Suprapubic skin (tissue), 4 donors: ENCODE measurements at places on chromosomes 1 and 21. TPM values are rescaled to one million over a fixed set of nuclear protein-coding genes. Genes with fewer than 3 reads are reported as not detected.

C4BPA gene
- not detected for total RNA-seq

- no peak for DNase-seq
Measured at GRCh38 chr1:17045634-17046333, 8.0 kb downstream of the SDHB start.

DNA sequence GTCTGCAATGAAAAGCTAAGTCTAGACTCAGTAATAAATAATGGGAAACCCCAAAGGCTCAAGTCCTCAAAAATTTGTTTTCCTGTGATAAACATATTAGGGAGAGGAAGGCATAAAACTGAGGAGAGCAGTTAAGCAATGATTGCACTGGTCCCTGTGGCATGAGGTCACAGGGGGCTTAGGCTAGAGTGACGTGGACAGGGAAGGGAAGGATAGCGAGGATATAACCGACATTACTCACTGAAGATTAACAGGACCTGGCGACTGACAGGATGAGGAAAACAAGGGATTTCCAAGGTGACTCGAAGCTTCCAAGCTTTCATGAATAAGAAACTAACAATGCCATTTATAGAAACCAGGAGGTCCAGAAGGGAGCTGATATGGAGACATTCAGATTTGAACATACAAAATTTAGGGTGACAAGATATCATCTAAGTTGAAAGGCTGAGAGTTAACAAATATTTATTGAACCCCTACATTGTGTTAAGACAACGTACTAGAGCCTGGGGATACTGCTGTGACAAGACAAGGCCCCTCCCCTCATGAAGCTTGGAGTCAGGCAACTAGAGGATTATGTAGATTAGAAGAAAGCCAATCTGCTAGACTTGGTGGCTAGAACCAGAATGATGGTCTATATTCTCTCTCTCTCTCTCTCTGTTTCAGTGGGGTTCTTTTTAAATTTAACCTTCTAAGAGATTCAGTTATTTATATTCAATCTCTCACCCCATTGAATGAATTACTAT lies 33.2 kb upstream of the PKN2 start:
- no peak for DNase-seq

GRCh38 chr1:233707153-233707879 lies 93.4 kb downstream of the KCNK1 start:
- DNase-seq: no peak

FBXO2 gene
- 15.0 TPM for total RNA-seq

PARS2 gene
- total RNA-seq: 6.7 TPM

SNIP1 gene
- 14.6 TPM for total RNA-seq

DNA sequence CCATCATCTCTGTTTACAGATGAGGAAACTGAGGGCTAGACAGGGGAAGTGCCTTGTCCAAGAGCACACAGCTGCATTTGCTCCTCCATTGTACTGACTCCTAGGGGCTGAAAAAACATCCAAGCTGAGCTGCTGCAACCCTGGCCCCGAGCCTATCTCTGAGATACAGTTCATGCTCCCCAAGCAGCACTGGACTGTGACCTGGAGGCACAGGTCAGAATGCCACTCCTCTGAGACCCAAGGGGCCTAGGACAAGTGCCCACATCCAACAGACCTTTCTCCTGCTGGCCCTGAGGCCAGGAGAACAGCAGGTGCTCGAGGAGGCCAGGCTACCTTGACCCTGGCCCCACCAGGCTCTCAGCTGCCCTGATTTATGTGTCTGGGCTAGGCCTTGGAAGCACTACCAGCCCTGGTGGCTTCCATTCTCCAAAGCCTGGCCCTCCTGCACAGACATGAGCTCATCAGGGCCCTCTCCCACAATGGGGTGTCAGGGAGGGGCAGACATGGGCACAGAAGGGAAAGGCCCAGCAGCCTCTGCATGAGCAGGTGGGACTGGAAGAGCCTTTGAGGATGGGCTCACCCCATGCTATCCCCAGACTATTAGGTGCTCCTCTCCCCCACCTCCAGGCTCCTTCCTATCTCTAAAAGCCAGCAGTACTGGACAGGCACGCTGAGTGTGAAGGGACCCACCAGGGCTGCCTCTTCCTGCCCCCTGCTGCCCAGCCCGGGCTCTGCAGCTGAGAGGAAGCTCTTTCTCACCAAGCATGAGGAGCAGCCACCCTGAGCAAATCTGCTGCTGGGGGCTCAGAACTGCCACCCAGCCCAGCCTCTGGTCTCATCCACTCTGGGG lies 18.8 kb downstream of the ADGRB2 start:
- no peak for DNase-seq

MMP23B gene
- total RNA-seq: 3.1 TPM

- DNase-seq: no peak
Measured at GRCh38 chr1:96842215-96842614, 120.6 kb downstream of the PTBP2 start.

- DNase-seq: no peak
Measured at GRCh38 chr1:56491441-56491840, 87.9 kb downstream of the PLPP3 start.

GRCh38 chr1:84573481-84573966 lies 716 bp downstream of the CTBS start:
- DNase-seq: no peak

- DNase-seq: no peak
Measured at GRCh38 chr1:207999274-207999915, 88.5 kb upstream of the CD34 start.

OR2M4 gene
- not detected for total RNA-seq

OR2AK2 gene
- total RNA-seq: not detected

CD164L2 gene
- total RNA-seq: 5.9 TPM

DNA sequence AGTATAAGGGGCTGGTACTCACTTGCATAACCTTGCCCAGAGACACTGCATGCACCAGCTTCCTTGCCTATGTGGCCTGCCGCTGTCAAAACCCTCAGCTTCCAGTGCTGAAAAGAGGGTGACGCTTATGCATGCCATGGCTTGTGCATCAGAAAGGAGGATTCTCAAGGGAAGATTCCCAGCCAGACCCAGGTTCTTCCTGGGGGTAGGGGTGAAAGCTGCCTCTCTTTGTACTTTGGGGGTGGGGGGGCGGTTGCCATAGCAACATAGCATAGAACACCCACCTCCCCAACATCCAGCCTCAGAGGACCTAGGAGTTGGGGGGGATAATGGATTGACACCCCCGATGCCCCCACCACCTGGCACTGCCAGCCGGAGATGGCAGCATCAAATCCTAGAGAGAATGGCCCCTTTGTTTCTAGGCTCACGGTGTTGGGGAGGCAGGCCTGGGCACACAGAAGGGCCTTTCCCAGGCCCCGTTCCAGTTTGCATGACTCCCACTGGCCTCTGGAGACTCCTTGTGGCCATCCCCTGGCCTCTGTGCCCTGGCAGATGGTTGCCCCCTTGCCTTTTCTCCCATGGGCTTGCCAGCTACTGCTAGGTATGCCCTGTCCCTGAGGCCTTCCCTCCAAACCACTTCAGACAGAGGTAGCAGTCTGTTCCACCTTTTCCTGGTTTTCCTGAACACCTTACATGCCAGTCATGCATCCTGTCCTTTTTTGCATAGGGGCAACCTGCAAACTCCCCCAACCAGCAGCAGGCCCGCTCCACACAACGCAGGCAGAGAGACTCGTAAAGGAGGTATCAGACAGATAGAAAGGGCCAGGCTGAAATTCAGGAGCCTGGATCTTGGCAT lies 44.6 kb downstream of the RHBG start:
- no peak for DNase-seq

TTC34 gene
- total RNA-seq: 0.56 TPM

SPTA1 gene
- not detected for total RNA-seq

GRCh38 chr1:119720866-119721440 lies 9.2 kb downstream of the PHGDH start:
- no peak for DNase-seq

SPRR3 gene
- not detected for total RNA-seq

GUCA2B gene
- total RNA-seq: not detected

DNA sequence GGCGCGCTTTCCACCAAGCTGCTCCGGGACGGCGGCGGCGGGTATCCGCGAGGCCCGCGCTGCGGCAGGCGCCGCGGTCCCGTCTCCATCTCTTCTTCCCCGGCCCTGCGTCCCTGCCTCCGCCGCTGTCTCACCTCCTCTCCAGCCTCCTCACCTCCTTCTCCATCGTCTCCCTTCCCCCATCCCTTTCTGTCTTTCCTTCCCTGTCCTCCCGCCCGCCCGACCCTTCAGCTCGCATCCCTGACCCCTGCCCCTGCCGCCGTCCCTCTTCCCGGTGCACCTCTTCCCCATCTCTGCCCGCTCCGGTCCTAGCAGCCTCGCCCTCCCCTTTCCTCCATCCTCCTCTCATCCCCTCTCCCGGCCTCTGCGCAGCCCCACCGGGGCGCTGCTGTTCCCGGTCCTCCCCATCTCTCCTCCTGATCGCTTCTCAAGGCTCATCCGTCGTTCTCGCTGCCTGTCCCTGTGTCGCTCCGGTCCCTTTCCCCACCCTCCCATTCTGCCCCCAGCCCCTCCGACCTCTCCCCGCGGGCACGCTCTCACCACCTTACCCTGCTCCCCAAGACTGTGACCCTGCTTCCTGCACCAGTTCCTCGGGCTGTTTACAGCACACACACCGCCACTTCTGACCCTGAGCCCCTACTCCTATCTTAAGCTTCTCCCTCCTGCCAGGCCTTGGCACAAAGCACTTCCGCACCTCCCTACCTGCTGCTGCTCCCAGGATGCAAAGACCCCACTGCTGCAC lies 760 bp upstream of the NPHP4 start:
- no peak for DNase-seq

PTAFR gene
- 6.3 TPM for total RNA-seq

GRCh38 chr1:40774266-40774998 lies 9.2 kb upstream of the KCNQ4 start:
- no peak for DNase-seq

NCSTN gene
- total RNA-seq: 85.8 TPM

DNA sequence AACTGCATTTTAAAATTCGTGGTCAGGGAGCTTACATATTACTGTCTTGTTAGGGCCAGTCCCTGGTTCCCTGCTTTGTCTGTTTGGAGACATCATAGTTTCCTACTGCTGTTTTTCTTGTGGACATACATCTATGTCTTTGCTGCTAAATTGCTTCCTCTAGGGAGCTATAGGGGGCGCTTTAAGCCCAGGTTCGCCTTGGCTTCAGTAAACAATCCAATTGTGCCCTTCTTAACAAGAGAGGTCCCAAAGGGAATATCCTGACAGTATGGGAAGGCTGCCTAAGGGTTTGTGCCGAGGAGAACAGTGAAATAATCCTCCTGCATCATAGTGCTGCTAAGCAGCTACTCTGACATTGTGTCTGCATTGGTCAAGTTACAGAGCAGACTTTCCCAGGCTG lies 112.5 kb downstream of the USH2A start:
- DNase-seq: no peak

CTBS gene
- 17.9 TPM for total RNA-seq

DNA sequence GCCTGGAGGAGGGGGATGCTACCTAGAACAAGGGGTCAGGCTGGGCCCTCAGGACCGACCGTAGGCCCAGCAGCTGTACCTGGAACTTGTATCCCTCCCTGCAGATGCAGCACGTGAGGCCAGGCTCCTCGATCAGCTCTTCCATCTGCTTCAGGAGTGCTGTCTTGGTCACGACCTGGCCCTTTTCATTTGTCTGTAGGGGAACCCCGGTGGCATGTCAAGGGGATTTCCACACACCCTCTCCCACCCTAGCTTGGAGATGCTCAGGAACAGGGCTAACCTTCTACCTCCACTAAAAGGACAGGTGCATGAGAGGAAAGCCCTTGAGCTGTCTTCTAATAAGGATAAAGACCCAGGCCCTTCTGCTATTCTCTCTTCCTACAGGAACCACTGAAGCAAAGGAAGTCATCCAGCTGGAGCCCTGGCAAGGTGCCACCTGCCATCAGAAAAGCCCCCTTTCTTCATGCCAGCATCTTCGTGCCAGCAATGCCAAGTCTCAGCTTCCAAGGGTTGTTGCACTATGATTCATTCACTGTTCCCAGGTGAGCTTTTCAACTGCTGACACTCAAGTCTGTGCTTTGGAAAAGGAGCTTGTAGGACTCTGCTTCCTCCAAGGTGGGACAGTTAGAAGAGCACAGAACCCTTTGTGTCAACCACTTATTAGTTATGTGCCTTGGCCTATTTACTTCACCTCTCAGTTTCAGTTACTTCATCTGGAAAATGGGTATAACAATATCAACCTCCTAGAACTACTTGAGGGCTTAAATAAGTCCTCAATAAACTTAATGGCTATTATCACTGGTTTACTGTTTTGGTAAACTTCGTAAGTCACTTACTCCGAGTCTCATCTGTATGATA lies 122.1 kb downstream of the UBR4 start:
- no peak for DNase-seq

- no peak for DNase-seq
Measured at GRCh38 chr1:8097077-8097799, 71.1 kb upstream of the ERRFI1 start.

- DNase-seq: no peak
Measured at GRCh38 chr1:104132382-104132973, 382.8 kb downstream of the AMY1C start.

- DNase-seq: no peak
Measured at GRCh38 chr1:31575369-31576140, 760 bp upstream of the TINAGL1 start.

GRCh38 chr1:183272390-183272848 lies 86.4 kb downstream of the LAMC2 start:
- DNase-seq: no peak

DNA sequence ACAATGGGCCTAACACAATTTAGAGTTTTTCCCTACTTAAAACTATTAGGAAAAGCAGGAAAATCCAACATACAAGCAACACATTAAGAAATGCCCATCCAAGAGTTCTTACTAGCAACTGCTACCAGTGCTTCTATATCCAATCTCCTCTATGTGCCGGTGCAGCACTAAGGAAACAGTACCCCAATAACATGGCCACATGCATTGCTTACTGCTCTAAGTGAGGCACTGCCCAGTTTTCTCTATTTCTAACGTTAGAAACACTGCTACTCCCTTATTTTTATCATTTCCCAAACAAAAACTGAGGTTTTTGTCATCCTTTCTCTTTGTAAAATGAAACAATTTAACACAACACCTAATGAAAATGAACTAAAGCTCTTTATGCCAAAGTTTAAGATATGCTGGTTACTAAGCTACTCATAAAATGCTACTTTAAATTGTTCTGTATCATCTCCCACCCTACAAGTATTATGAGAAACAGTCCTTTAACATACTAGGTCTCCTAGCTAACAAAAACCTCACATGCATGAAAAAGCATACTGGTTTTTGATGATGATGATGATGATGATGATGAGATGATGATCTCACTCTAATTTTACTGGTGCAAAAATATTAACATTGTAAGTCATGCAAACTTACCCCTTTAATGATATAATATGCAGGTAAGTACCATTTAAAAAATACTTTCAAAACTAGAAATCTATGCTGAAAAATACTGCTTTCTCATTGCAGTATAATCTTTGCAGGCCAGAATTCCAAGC lies 90.7 kb upstream of the TTC39A start:
- DNase-seq: no peak

DNA sequence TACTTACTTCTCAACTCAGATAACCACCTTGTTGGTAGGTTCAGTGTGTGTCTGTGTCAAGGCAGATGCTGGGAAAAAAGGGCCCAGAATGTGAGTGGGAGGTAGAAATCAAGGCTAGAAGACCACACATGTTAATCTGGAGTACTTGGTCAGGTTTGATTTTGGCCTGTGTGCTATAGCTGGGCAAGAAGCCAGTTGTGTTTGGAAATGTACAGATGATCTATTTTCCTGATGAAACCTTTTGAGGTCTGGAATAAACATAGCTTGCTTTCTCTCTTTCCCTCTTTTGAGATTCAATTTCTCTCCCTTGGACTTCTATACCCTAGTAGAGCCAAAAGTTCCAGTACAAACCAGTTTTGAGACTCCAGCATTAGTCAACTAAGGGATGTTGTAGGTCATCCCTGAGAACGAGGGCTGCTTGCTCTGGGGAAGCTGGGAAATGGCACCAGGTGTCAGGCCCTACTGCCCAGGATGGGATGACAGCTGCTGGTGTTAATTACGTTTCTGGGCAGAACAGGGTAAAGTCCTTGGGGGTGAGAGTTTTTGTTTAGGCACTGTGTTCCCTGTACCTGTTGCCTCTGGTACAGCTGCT lies 15.8 kb downstream of the MAPKAPK2 start:
- no peak for DNase-seq
